ENCODE measurements at places on chromosomes 3 and 15. TPM values are rescaled to one million over a fixed set of nuclear protein-coding genes. Genes with fewer than 3 reads are reported as not detected.
A peak's percentile ranks its signal among the peaks of the same experiment; 100 is the strongest.

The RAD18 gene
- total RNA-seq: 23.3 TPM

The ZFAND6 gene
- 150 TPM for total RNA-seq

The TRAK1 gene
- 31.8 TPM for total RNA-seq

The FBXW12 gene
- not detected for total RNA-seq

DNA sequence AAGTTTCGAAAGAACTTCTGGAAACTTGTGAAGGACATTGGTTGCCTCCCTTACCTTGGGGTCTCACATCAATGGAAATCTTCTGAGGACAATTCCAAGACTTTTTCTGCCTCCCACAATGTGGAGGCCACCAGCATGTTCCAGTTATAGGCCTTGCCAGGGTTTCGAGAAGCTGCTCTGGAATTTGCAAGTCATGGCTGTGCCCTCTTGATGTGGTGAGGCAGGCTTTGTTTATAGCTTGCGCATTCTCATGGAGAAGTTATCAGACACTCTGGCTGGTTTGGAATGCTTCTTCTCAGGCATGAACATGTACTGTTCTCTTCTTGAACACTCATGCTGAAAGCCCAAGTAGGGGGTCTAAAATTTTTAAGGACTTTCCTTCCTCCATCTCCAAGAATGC, 4.1 kb downstream of the CXCR6 start:
- DNase-seq: no peak

- DNase-seq: no peak
These were observed 2.8 kb downstream of the DUSP7 start for GRCh38 chr3:52053307-52054304.

GRCh38 chr3:14366248-14366647, 36.2 kb upstream of the SLC6A6 start:
- no peak for DNase-seq

GRCh38 chr3:10357592-10358308, 36.8 kb upstream of the SEC13 start:
- no peak for DNase-seq

GRCh38 chr15:26983822-26984221, 12.8 kb downstream of the GABRG3 start:
- no peak for DNase-seq

DNA sequence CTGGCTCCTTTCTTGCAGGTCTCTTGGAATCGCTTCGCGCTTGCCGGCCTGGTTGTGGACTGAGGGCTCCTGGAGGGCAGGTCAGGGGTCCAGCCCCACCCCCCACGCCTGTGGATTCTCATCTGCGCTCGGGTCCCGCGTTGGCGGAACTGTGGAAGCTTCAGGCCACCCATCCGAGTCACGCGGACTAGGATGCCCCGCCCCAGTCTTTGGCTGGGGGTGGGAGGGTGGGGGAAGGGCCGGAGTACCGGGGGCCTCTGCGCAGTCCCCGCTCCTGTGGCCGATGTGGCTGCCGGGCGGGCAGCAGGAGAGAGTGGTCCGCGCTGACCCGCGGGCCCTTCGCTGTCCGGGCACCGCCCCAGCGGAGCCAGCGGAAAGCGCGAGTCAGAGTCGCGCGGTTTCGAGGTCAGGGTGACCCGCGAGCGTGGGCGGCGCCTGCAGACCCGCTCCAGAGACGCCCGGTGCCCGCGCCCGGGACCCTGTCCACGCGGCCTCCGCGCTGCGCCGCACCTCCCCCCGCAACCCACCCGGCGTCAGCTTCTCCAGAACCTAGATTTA, 114.2 kb downstream of the KLF13 start:
- DNase-seq: peak; percentile 53

DNA sequence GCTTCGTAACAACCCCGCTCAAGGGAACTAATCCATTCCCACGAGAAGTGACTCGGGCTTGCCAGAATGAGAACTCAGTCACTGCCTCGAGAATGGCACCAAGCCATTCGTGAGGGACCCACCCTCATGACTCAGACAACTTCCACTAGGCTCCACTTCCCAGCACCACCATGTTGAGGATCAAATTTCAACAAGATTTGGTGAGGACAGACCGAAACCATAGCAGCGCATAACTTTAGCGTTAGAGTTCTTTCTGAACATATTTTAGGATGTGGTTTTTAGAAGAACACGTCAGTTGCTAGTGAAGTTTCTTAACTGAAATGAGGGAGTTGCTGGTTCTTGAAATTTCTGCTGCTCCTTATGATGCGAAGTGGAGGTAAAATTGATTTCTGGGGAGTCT, 13.5 kb downstream of the PTPRG start:
- no peak for DNase-seq
